ENCODE measurements at places on chromosomes 5 and 9. TPM values are rescaled to one million over a fixed set of nuclear protein-coding genes. Genes with fewer than 3 reads are reported as not detected.
A peak's percentile ranks its signal among the peaks of the same experiment; 100 is the strongest.

DNA sequence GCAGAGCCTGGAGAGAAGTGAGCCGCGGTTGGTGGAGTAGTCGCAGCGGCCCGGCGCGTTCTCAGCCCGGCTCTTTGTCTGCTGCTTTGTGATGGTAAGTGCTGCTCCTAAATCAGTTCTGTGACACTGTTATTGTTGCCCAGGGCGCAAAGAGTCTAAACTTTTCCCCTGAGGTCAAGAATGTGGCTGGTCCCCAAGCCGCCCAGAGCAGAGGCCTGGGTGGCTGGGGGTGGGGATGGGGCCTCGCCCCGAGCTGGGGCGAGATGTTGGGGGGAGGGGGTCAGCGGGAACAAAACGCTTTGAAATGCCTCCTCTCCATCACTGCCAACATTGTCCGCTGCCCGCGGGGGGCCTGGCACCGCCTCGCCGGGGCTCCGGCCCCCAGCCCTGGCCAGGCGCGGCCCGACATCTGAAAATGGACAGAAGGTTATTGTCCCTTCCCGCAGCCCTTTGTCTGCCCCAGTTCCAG, 11.7 kb upstream of the CERCAM start:
- no peak for DNase-seq

Gene PCDHGB2
- 0.28 TPM for total RNA-seq

DNA sequence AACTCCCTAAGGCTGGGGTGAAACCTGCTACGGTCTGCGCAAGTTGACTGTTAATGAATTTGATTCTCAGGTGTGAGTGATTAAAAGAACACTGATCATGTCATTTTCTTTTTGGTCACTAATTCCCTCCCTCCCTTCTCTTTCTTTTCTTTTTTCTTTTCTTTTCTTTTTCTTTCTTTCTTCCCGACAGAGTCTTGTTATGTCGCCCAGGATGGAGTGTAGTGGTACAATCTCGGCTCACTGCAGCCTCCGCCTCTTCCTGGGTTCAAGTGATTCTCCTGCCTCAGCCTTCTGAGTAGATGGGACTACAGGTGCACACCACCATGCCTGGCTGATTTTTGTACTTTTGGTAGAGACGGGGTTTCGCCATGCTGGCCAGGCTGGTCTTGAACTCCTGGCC, 2.6 kb downstream of the ANXA1 start:
- DNase-seq, result no peak

GRCh38 chr9:86749894-86750255, 197.4 kb downstream of the GAS1 start:
- DNase-seq, result no peak

Gene STPG3
- total RNA-seq, result 0.09 TPM

DNA sequence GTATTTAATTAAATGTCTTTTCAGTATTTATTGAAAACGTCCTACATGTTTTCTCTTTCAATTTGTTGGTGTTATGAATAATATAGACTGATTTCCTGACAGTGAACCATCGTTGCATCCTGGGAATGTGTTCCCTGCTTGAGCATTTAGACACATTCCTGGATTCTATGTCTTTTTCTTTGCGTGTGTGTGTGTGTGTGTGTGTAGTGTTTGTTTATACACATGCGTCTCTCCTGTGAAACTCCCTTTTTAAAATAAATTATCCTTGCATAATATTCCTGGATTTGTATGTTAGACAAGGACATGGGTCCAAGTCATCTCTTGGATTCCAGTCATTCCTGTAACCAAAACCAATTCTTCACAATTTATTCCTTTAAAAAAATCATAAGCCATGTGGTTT, 153.4 kb downstream of the HSPA4 start:
- DNase-seq, result no peak

DNA sequence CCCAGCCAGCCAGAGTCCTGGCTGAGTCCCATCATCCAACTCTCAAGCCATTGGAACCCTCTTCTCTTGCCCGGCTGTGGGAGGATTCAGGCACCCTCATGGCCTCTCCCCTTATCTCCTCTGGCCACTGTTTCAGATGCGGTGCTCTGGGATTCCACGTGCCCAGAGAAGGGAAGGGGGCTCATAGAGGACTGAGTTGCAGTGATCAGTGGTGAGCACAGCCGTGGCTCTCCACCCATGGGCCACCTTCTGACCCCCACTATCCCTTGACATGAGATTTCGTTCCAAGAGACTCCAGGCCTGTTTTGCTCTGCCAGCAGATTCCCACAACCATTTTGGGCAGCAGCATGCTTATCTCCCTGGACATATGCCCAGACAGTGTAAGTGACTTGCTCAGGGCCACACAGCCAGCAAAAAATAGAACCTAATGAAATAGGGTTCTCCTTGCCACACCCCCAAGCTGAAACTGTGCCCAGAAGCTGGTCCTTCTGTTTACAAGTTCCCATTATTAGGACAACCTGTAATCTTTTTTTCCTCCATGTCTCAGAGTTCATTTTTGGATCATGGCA, 2.7 kb downstream of the GPX3 start:
- DNase-seq, result no peak

- no peak for DNase-seq
Measured at GRCh38 chr5:122286541-122286940, 25.5 kb upstream of the SNCAIP start.

GRCh38 chr5:132022737-132023136, 11.3 kb upstream of the ACSL6 start:
- no peak for DNase-seq

- no peak for DNase-seq
Measured at GRCh38 chr5:41559184-41559583, 48.8 kb upstream of the PLCXD3 start.

GRCh38 chr9:109459423-109459822, 38.7 kb downstream of the PTPN3 start:
- no peak for DNase-seq

- DNase-seq, result peak; percentile 53
Measured at GRCh38 chr5:133423618-133424282, 188.6 kb downstream of the FSTL4 start.

Gene OR1Q1
- not detected for total RNA-seq

Gene OR1J2
- total RNA-seq, result not detected

Gene FOXD4
- total RNA-seq, result 0.38 TPM

Gene IL3
- total RNA-seq, result not detected

Gene VAV2
- 5.4 TPM for total RNA-seq

GRCh38 chr9:109872901-109873300, 92.9 kb downstream of the PALM2AKAP2 start:
- DNase-seq, result no peak

Gene FLT4
- 1.0 TPM for total RNA-seq

All from thymus (tissue), 14 donors.